ENCODE measurements at places on chromosomes 2 and 18.

DNA sequence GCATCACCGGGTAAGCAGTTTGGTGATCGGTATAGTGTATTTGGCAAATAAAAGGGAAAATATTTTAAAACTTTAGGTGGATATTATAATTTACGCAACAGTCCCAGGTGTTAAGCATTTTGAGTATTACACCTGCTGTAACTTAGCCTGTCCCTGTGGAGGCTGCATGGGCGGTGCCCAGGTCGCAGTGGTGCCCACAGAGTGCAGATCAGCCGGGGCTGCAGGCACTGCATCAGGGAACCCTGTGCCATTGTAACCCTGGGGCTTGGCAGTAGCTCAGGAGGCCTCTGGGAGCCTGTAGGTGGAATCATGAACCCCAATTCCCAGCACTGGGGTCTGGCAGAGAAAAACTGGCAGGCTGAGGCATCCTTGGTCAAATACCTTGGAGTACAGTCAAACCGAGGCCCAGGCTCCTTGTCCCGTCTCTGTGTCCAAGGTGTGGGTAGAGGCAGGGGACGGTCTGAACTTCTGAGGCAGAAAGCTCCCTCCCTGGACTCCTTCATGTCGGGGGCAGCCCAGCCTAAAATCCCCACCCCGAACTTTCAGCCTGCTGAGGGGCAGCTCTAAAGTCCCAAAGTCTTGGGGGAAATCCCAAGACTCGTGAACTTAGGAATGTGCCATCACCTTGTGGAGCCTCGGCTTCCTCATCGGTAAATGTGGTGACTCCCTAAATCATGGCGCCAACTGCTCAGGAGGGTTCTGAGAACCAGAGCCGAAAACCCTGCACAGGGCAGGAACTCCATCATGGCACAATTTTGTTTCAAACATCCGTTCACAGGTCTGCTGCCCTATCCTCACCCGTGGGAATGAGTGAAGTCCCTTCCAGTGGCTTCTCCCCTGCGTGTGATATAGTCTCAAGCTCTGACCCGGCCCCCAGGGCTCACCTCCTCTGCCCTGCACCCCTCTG lies 85.7 kb downstream of the INHBB start:
- no peak for DNase-seq

DNA sequence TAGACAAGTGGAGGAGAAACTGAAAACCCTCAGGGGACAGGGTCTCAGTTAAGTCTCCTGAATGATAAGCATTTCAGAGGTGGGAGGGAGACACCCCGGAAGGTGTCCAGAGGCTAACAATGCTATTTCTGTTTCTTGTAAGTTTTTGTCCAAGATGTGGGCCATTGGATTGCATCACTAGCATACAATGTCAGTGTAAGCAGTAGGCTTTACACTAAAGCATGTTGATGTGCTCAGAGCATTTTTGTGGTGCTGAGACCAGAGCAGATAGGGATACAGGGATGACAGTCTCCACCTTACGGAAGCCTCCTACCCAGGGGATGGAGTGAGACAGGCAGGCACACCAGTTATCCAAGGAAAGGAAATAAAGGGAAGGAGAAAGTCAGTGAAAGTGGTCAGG lies 2.2 kb upstream of the IL1R1 start:
- no peak for DNase-seq

DNA sequence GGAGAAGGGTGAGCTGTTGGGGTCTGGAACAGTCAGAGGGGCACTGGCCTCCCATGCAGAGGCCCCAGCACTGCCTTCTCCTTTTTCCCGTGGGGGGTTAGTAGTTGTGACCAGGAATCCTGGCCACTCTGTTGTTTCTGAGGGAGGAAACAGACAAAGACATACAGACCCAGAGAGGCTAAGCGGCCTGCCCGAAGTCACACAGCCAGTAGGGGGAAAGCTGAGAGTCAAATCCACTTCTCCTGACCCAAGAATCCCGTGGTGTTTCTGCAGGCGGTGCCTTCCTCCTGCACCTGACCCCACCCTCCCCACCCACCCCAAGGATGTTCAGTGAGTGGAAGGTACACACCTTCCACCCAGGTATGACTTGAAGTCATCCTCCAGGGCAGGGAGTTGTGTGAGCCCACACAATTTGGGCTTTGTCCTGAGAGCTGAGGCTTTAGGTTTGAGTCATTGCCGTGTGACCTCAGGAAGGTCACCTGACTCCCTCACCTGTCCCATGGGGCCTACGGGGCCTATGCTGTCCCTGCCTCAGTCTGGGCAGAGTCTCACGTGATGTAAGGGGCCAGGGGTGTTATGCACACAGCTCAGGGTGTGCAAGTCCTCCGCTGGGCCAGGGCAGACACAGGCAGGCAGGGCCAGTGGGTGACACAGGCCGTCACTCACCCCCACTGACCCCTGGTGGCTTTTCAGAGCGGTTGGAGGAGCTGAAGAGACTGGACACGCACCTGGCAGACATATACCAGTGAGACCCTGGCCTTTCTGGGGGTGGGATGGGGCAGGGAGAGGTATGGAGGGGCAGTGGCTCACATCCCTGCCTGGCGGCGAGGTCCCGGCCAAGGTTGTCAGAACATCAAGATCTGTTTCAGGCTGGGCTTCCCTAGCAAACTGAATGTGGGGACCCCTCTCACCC lies 5.0 kb downstream of the NT5DC4 start:
- no peak for DNase-seq

DNA sequence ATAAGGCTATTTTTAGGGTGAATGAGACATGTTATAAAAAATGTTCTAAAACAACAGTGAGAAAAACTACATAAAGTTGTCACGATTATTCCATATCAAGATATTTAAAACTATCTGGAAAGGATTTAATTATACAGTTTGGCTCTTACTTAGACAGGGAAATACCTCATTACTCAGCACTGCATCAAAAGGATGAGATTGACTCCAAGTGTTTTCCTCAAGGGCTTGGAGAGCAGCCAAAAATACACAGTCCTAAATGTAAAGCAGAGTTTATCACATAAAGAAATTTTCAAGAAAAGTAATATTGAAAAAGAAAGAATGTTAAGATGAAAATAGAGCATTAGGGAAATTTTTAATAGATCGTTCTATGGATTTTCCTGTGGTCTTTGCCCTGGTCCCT lies 285.5 kb upstream of the NETO1 start:
- DNase-seq = no peak

GRCh38 chr2:196206804-196207203 lies 35.4 kb upstream of the STK17B start:
- DNase-seq = no peak

DNA sequence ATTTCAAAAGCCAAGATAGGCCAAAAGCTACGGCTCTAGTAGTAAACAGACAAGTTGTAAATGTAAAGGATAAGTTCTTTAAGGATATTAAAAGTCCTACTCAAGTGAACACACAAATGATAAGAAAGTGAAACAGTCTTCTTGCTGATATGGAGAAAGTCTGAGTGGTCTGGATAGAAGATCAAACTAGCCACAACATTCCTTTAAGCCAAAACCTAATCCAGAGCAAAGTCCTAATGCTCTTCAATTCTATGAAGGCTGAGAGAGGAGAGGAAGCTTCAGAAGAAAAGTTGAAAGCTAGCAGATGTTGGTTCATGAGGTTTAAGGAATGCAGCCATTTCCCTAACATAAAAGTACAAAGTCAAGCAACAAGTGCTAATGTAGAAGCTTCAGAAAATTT lies 111.7 kb upstream of the ZEB2 start:
- no peak for DNase-seq

DNA sequence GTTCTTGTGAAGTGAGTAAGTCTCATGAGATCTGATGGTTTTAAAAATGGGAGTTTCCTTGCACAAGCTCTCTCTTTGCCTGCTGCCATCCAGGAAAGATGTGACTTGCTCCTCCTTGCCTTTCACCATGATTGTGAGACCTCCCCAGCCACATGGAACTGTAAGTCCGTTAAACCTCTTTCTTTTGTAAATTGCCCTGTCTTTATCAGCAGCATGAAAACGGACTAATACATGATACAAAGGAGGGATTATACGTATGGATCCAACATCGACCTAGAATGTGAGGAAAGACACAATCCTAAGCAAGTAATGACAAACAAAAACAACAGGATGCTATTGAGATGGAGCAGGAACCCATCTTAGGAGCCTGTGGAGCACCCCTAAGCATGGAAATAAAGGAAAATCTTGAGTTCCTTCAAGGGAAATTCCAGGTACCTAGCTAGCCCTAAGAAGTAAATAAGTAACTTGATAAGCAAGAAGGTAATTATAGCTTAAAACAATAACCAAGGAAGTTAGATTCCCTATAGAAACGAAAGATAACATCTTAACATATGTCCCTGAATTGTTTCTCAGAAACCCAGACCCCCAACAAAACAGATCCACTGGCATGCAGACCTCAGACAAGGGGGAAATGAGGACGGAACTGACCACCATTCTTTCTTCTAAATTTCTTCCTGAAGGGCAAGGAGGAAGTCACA lies 1.5 kb upstream of the TNFRSF11A start:
- DNase-seq = no peak

- no peak for DNase-seq
These were observed 90.1 kb downstream of the ACKR3 start for GRCh38 chr2:236659758-236660150.

Data from HEK293T (cell line).